Activated gamma-delta T cell (primary cell): ENCODE measurements at places on chromosomes 6 and 20.

DNA sequence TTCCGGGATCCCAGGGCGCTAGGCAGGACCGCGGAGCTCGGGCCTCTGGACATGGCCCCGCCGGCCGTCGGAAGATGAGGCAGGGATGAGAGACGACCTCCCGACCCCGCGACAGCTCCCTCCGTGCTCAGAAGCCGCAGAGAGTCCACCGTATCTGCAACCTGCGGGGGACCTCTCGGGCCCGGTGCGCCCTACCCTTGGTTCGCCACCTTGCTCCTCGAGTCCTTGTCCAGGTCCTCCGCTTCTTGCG is 301 bp downstream of the PPP1R3D start:
- no peak for DNase-seq

- no peak for DNase-seq
Observed at GRCh38 chr6:16831136-16831535, 69.9 kb upstream of the ATXN1 start.

DNA sequence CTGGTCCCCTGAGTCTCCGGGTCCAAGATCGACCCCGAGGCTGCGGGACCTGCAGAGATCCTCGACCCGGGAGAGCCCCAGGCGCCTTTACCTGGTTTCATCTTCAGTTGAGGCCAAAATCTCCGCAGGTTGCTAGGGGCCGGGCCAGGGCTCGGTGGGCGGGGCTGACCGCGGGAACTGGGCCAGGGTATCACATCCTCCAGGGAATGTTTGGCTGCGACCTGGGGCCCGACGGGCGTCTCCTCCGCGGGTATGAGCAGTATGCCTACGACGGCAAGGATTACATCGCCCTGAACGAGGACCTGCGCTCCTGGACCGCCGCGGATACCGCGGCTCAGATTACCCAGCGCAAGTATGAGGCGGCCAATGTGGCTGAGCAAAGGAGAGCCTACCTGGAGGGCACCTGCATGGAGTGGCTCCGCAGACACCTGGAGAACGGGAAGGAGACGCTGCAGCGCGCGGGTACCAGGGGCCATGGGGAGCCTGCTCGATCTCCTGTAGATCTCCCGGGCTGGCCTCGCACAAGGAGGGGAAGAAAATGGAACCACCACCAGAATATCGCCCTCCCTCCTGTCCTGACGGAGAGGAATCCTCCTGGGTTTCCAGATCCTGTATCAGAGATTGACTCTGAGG is 53.8 kb upstream of the POLR1H start:
- no peak for DNase-seq

- no peak for DNase-seq
Observed at GRCh38 chr6:65938000-65938399, 231.0 kb upstream of the EYS start.

- DNase-seq = no peak
Observed at GRCh38 chr6:106913111-106913510, 61.4 kb downstream of the CD24 start.

DNA sequence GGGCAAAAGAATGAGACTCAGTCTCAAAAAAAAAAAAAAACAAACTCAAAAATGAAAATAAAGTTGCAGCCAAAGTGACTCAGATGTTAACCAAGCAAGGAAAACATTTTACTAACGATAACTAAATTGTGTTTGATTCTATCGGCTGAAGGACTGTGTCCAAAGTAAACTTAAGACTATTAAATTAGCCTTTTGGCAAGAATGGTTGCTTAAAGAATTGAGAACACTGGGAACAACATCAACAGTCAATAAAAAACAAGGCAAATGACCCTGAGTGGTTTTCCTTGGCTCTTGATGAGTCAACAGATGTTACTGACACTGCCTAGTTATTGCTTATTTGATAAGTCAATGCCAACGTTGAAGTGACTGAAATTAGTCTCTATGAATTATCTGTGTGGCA is 36.7 kb downstream of the POU3F2 start:
- no peak for DNase-seq

- no peak for DNase-seq
Observed at GRCh38 chr20:36213362-36213761, 22.9 kb upstream of the AAR2 start.

DNA sequence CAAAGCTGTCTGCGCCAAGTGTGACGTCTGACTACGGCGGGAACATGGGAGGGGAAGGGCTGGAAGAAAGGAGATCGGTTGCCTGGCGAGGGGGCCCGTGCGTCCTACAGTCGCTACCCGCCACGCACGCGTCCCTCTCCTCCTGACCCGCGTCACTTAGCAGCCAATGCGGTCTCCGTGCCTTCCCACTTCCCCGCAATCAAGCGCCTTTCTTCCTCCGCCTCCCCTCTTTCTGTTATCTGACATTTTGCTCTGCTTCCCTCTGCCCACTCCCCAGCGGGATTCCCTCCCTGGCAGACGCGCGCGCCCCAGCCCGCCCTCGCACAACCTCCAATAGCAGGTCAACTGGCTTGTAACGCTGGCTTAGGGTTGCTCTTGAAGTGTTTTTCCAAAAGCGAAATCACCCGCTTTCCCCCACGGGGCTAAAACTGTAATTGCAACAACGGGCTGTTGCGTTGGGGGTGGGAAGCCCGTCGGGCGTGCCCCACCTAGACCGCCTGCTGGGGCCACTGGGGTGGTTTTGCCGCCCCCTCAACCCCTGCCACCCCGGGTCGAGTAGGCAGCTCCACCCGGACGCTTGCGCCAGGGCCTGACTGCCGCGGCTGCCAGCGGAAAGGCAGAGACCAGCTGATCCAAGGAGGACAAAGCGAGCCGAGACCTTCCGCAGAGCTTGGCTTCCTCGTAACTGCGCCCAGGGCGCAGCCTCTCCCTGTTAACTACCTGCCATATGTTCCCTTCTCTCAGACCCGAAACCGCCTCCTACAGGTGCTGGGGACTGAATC is 6.2 kb upstream of the SOX4 start:
- DNase-seq = no peak

DNA sequence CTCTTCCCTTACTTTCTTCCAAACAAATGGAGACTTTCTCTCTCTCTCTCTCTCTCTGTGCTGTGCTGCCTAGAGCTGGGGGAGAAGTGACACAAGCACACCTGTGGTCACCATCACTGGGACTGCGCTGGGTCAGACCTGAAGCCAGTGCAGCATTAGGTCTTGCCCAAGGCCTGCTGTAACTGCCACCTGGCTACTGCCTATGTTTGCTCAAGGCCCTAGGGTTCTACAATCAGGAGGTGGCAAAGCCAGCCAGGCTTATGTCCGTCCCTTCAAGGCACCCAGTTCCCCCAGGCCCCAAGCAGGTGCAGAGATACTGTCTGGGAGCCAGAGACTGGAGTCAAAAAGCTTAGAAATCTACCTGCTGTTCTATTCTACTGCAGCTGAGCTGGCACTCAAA is 49.4 kb upstream of the TOP1 start:
- no peak for DNase-seq

- DNase-seq = no peak
Observed at GRCh38 chr6:117498159-117498558, 15.7 kb downstream of the DCBLD1 start.

- DNase-seq = no peak
Observed at GRCh38 chr20:25221592-25222460, 26.1 kb upstream of the PYGB start.

DNA sequence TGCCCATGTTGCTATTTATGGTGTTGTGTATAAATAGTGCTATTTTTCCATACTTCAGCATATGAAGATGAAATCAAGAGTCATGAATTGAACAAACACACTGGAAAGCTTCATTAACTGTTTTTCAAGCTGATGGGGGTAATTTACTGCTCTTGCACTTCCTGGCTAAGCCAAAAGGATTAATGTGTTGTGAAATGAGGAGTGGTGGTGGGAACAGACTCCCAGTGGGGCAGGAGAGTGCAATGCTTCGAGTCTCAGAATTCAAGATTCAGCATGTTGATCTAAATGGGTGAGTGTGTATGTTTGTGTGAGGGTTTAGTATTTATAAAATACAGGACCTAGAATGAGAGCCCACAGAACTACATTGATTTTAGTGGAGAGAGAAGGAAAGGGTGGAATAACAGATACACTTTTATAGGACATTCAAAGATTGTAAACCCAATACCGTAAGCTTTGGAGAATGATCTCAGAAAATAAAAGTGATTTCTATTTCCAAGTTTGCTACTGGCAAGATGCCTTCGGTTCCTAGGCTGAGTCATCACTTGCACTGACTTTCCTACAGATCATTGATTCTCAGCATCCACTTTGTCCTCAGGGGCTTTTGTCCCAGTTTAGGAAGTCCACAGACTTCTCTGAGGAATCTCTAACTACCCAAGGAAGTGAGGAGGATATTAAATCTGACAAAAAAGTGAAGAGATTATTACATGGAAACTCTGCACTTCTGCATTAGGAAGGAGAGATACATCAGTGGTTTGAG is 303.6 kb downstream of the TRDN start:
- no peak for DNase-seq

GRCh38 chr6:151387175-151387970 is 4.0 kb downstream of the ZBTB2 start:
- DNase-seq = no peak

DNA sequence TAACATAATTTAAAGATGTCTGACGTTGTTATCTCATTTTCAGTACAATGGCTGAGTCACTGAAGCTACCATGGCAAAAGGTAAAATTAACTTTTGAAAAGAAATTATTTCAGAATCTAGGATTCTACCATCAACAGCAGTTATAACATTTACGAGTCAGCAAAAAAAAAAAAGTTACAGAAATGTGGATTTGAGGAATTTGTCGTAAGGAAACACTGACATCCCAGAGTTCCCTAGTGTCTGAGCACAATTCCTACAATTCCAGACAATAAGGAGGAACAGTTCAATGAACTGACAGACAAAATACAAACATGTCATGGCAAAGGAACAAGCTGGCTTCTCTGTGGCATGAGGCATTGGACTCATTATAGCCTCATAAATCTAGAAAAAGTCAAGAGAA is 19.1 kb downstream of the ABRACL start:
- DNase-seq = no peak

- no peak for DNase-seq
Observed at GRCh38 chr20:62723351-62723750, 14.7 kb downstream of the NTSR1 start.

DNA sequence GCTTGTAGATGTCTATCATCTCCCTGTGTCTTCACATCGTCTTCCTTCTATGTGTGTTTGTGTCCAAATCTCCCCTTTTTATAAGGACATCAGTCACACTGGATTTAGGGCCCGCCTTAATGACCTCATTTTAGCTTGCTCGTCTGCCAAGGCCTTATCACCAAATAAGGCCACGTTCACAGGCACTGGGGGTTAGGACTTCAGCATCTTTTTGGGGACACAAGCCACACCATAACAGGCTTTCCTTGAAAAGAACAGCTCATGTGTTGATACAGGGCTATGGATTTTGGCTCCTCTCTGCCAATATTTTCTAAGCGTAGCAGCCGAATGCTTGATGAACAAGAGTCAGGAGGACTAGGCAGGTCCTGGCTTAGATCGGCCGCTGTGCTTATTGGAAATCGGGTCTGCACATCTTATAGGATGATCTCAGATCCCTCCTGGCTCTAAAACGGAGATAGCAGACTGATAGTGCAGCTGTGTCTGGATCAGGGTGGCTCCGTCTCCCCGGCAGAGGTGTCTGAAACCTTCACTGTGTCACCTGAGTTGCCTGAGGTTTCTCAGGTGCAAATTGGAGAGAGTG is 16.2 kb upstream of the TMEM181 start:
- DNase-seq = no peak

DNA sequence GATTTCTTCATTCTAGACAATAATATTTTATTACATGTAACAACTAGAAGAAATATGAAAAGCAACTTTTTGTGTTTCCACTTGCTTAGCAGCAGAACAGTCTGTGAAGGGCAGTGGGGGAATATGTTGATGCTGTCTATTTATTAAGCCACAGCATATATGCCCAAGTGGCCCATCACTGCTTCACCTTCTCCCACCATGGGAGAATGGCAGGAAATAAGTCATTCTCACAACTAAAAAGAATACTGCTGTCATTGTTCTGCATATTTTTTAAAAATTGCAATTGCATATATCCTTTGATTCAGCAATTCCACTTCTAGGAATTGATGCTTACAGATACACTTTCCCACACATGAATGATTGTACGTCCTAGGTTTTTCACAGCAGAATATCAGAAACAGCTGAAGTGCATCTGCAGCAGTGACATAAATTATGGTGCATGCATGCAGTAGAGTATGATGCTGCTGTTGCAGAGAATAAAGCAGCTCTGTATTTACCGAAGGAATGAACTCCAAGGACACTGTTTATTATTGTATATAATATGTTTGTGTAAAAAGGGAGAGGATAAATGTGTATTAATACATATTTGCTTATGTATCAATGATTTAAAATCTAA is 26.8 kb downstream of the KIF3B start:
- no peak for DNase-seq

GRCh38 chr6:15501826-15502445 is 160.9 kb downstream of the DTNBP1 start:
- no peak for DNase-seq

DNA sequence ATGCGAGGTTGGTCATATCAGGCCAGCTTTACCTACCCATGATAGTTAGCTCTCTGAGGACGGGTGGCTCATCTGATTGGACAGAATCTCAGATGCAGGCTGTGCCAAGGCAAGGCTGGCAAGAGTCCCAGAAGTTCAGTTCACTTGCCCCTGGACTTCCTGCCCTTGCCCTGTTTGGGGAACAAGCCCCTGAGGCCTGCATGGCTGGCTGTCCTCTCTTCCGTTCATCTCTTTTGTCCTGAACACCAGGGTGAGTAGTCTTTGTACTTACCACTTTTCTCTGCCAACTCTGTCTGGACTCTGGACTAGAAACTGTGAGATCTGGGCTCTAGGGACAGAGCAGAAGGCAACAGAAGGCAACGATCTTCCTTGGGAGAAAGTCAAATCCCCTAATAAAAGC is 769.9 kb downstream of the QKI start:
- no peak for DNase-seq

- DNase-seq = no peak
Observed at GRCh38 chr20:62269378-62269777, 31.1 kb downstream of the OSBPL2 start.

DNA sequence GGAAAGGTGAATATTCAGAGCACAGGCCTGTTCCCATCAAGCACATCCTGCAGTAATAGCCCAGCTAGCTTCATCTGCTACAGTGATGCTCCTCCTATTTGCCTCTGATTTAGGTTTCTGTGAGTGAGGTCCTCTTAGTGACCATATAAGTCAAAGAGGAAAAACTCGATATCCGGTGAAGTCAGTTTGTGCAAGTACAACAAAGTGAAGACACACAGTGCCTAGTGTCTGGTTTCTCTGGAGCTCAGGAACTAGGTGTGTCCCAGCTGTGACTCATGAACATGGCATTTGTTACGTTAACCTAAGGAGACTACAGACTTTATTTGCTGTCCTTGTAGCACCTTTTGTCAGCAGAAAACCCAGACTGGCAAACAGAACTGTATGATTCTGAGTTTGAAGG is 33.9 kb downstream of the EDN1 start:
- DNase-seq = no peak

- DNase-seq = no peak
Observed at GRCh38 chr20:48728042-48728825, 99.6 kb downstream of the PREX1 start.

DNA sequence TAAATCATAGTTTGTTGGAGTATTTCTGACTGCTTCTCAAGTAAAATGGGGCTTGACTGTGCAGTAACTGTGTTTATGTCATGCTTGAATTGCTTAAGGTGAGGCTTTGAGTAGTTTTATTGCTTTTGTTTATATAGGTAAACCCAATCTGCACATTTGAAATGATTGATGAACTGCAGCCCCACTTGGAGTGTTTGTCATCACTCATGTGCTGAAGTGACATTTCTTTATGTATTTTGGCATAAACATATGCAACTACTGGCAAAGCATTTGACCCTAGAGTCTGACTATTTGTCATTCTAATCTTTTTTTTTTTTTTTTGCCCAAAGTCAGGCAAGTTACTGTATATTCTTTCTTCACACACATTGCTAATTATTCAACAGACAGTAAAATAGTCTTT is 491.4 kb upstream of the POU3F2 start:
- no peak for DNase-seq
